ENCODE measurements at places on chromosomes 16 and 17.

GRCh38 chr17:27996202-27997043 is 46.1 kb upstream of the NLK start:
- DNase-seq, result no peak

GRCh38 chr17:66283971-66284370 is 18.4 kb upstream of the PRKCA start:
- no peak for DNase-seq

DNA sequence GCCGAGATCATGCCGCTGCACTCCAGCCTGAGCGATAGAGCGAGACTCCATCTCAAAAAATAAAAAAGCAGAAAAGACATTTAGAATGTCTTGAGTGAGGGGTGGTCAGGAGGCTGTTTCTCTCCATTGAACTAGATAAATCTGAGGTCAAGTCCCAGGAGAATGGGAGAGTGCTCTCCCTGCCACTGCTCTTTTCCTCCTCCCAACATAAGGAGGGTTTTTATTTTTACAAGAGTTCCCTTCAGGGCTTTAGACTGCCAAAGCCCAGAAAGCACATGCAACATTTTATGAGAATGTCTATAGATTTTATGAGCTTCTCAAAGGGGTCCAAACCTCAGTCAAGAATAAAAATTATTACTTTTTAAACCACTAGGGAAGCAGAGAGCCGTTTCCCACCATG is 1.6 kb downstream of the RND2 start:
- no peak for DNase-seq

DNA sequence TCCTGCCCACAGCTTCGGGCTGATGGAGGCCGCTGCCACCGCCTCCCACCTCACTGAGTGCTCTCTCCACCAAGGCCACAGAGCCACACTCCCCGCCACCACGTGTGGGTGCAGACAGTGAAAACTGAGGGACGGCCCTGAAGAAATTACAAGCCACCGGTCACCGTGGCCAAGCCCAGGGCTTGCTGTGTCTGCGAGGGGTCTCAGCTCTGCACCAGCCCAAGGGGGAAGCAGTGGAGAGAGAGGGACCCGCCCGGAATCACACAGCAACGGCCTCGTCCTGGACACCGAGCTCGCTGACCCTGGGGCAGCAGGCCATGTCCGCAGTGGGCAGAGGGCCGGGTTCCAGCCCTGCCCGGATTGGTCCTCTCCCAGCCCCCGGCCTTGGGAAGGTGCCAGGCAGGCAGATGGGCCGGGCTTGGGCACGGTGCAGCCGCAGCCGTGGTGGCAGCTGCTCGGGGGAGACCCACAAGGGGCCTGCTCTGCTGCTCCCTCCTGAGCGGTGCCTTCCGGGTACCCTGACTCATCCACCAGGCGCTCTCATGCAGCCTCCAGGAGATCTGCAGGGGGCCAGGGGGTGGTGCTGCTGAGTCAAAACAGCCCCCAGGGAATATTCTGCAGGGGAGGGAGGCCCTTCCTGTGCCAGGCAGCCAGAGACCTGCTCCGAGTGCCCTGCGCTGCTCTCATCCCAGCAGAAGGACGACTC is 52.0 kb downstream of the CBFA2T3 start:
- no peak for DNase-seq

DNA sequence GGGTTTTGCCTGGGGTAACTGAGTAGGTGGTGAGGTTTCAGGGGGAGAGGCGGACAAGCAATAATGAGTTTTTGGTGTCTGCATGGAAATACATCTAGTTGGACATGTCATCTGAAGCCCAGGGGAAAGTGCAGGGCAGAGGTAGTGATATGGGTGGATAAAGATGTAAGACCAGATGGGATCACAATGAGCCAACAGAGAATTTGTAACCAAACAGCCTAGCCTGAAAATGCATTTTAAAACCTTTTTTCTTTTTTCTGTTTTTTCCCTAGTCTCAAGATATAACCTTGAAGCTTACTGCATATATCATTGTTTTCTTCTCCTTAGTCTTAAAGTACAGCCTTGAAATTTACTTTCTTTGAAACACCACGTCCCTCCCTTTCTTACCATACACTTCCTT is 3.7 kb upstream of the ZNF19 start:
- no peak for DNase-seq

DNA sequence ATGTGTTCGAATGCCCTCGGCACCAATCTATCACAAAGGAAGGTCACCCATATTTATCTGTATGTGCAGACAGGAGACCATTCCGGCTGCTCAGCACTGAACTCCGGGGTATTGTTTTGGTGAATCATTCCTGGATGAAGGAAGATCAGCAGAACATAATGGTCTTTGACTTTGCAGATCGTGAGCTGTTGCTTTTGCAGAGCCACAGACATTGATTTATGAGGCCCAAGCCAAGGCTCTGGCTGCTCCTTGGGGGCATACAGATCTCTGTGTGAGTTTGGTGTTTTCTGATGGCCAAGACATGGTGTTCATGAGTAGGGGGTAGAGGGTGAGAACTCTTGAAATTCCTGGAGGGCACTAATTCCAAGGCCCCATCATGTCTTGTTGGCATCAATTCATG is 458.8 kb upstream of the HSBP1 start:
- DNase-seq, result no peak

DNA sequence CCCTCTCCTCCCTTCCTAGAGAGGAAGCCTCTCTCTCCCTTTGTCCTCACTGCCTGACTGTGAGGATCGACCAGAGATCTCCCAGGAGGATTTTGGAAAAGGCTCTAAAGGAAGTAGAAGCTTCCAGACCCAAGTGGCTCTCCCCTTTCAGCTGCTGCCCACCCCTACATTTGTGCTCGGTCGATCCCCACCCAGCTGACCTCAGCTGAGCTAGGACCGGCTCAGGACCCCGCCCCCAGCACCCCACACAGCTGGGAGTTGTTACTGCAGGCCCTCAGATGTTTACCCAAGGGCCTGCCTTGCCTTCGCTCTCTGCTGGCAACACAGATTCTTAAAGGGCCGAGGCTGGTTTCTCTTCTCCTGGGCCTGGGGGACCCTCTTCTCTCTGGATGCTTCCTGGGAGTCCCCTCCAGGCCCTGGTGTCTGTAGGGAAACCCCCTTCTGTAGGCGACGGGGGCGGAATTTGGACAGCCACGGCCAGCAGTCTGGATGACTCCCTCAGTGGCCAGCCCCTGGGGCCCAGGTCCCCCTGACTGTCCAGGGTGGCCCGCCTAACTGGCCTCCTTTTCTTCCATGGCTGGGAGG is 26.9 kb upstream of the TIMP2 start:
- no peak for DNase-seq

- DNase-seq, result no peak
These were observed 7.0 kb upstream of the CALB2 start for GRCh38 chr16:71351558-71351901.

- no peak for DNase-seq
These were observed 16.0 kb upstream of the RASL10B start for GRCh38 chr17:35715416-35715815.

GRCh38 chr17:78979780-78980623 is at the start of gene LGALS3BP:
TSS of gene LGALS3BP (minus strand) at chr17:78979923. CDS start at chr17:78977191, 2,732 bp downstream.
- DNase-seq, result peak; percentile 37

GRCh38 chr17:27551701-27552248 is 79.2 kb upstream of the LGALS9 start:
- DNase-seq, result no peak

- DNase-seq, result no peak
These were observed 24.5 kb upstream of the SPPL2C start for GRCh38 chr17:45820052-45820780.

GRCh38 chr16:70754851-70755600 is 45.9 kb downstream of the VAC14 start:
- DNase-seq, result no peak

- DNase-seq, result peak; percentile 32
These were observed 39.3 kb downstream of the MYO18A start for GRCh38 chr17:29140631-29141513.

DNA sequence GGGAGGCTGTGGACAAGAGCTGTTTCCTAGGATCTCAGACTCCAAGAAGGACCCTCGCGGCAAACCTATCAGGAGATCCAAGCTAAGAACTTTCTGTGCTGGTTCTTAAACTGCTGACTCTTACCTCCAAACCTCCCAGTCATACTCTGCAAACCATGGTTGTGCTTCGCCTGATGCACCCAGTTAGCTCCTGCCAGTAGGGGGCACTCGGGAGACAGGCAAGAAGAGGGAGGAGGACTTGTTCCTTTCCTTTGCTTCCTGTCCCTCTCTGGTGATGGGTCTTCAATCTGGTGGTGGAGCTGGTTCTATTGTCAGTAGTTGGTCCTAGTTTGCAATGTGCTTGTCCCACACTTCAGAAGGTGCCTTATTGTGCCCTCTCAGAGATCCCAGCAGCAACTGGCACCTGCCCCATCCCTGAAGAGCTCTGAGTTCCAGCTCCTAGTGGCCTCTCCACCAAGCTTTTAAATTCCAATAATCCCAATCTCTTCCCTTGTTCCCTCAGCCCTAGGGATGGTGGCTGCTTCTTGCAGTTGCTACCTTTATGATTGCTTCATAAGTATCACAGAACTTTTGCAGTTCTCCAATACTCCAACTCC is 113.5 kb upstream of the RPL38 start:
- no peak for DNase-seq

DNA sequence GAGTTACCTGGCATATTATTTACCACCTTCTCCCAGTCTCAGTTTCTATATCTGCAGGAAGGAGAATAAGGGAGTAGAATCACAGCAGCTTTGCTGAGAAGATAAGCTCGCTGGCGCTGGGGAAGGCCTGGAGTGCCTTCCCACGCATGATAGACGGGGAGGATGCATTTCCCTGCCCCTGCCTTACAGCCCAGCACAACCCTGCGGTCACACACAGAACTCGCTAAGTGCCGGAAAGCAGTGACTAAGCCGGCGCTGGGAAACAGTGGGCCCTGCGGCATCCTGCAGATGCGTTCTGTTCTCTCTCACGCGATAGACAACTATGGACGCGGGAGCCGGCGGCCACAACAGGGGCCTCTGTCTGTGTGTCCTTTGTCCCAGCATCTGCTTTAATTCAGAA is 4.8 kb downstream of the CA5A start:
- DNase-seq, result no peak

DNA sequence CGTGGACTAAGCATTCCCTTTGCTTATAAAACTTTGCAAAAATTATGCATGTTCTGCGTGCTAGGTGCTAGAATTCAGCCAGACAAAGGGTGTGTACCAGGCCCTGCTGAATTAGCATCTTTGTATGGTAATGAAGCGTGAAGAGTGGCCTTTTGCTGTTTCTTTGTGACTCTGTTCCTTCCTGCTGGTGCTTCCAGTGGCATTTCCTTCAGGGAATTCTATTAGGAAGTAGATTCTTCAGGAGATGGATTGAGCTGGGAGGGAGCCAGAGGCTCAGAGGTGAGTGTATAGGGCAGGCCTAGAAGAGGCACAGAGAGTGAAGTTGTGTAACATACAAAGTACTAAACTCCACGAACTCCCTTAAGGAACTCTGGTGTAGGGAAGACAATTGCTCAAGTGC is 73.9 kb upstream of the ASIC2 start:
- no peak for DNase-seq

DNA sequence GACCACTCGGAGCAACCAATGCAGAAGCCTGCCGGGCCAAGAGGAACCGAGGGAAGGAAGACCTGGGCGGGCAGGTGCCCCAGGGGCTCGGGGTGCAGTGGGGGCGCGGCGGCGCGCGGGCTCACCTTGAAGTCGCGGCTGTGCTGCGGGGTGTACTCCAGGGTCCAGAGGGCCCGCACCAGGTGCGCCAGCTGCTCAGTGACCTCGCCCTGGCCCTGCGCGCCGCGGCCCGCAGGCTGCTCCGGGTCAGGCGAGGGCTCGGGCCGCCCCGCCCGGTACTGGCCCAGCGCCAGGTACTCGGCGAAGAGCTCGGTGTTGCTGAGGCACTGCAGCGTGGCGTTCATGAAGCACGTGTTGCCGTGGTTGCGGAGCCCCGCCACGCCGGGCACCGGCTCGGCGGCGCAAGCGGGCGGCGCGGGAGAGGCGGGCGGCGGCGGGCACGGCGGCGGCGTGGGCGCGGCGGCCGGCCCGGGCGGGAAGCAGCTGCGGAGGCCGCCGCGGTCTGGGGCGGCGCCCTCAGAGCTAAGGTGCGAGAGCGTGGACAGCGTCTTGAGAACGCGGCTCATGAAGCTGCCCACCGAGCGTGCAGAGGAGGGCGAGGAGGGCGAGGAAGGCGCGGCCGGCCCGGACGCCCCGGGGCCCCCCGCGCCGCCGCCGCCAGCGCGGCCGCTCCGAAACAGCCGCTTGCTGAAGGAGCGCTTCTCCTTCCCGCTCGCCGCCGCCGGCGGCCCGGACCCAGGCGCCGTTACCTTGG is 562 bp downstream of the USP31 start:
- DNase-seq, result peak; percentile 27

DNA sequence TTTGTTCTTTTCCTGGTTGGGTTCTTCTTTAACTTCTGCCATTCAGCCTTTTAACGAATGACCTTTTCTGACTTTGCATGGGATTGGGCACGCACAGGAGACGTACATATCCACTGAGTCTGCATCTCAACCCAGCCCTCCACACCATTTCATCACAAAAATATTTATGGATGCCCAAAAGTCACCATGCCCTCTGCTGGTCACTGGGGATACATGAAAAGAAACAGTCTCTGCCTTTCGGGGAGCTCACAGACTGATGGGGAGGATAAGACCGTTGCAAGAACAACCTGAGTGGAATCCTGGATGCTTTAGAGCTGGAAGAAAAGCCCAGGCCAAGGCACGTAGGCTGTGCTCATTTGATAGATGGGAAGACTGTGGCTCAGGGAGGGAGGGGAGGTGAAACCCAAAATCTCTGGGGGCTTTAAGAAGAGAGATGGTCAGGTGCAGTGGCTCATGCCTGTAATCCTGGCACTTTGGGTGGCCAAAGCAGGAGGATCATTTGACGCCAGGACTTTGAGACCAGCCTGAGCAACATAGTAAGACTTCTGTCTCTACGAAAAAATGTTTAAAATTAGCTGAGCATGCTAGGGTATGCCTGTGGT is 7.9 kb upstream of the MT2A start:
- no peak for DNase-seq

DNA sequence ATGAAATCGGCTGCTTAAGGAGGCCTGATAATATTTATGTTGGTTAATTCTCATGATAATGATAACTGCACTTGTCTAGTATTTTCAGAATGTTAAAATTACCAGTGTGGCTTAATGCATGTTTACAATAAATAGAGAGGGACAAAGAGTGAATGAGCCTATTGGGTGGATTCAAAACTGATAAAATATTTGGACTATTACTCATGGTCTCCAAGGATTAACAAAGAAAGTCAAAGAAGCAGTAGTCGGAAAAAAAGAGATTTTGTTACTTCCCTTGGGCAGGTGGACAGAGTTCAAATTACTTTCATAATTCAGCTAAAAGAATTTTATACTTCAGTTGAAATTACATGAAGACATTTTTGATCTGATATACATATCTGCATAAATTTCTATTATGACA is 258.2 kb upstream of the PMFBP1 start:
- no peak for DNase-seq
